Hepatocyte (in vitro differentiated cells): ENCODE measurements at places on chromosomes 4 and X. TPM values are rescaled to one million over a fixed set of nuclear protein-coding genes. Genes with fewer than 3 reads are reported as not detected.

DNA sequence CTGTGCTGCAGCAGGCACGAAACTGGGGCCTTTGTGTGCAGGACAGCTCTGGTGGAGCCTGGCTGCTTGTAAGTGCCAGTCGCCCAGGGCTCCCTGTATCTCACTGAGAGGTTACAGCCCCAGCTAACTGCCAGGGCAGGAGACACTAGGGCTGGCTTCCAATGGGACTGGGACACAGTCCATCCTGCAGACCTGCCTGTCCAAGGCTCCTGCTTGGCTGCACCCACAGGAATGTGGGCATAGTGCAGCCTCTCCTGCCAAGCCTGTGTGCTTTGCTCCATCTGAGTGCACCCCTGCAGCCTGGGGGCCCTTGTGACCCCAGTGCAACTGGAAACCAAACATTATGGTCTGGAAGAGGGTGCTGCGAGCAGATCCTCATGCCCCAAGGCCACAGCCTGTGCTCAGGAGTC, 144.0 kb downstream of the ADAM29 start:
- DNase-seq: no peak

GRCh38 chr4:17545374-17546140, 30.6 kb downstream of the CLRN2 start:
- no peak for DNase-seq

GRCh38 chr4:189988877-189989431, 38.1 kb downstream of the FRG2 start:
- no peak for DNase-seq

- DNase-seq: no peak
Observed at GRCh38 chr4:24768604-24769003, 26.8 kb upstream of the SOD3 start.

DNA sequence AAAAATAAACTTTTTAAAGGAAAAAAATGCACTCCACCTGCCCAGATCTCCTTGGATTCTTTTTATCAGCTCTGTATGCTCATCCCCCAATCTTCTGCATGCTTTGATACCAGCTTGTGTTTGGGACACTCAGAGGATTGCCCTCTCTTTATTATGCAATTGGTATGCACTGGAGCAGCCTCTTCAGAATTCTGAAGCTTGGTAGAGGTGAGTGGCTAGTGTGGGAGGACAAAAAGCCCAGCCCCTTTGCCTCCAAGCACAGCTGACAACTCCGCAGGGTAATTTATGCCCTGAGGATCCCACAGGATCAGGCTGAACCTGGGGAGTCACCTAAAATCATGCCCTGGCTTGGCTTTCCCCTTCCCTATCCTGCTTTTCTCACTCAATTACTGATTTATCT, 16.7 kb downstream of the IL21 start:
- DNase-seq: no peak

GRCh38 chrX:103608306-103608963, 672 bp downstream of the TCEAL3 start:
- no peak for DNase-seq

GRCh38 chrX:152899111-152899873, 1.4 kb downstream of the ZNF185 start:
- no peak for DNase-seq

DNA sequence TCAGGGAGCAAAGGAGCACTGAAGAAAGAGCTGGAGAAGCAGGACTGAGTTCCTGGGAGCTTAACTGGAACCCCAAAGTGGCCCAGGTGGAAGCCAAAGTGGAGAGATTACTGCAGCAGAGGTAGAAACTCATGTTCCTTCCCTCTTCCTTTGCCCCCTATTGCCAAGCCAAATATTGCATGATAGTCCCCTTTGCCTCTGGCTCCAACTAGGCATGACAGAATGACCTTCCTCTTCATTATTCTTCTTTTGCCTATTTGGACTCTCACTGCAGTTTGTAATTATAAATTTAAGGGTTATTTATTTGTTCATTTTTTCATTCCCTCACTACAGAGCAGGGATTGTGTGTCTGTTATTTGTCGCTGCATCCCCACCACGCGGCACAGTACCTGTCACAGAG, 22.1 kb upstream of the SPANXB1 start:
- no peak for DNase-seq

GRCh38 chr4:2790583-2791517, 2.0 kb upstream of the SH3BP2 start:
- DNase-seq: peak; percentile 5

DNA sequence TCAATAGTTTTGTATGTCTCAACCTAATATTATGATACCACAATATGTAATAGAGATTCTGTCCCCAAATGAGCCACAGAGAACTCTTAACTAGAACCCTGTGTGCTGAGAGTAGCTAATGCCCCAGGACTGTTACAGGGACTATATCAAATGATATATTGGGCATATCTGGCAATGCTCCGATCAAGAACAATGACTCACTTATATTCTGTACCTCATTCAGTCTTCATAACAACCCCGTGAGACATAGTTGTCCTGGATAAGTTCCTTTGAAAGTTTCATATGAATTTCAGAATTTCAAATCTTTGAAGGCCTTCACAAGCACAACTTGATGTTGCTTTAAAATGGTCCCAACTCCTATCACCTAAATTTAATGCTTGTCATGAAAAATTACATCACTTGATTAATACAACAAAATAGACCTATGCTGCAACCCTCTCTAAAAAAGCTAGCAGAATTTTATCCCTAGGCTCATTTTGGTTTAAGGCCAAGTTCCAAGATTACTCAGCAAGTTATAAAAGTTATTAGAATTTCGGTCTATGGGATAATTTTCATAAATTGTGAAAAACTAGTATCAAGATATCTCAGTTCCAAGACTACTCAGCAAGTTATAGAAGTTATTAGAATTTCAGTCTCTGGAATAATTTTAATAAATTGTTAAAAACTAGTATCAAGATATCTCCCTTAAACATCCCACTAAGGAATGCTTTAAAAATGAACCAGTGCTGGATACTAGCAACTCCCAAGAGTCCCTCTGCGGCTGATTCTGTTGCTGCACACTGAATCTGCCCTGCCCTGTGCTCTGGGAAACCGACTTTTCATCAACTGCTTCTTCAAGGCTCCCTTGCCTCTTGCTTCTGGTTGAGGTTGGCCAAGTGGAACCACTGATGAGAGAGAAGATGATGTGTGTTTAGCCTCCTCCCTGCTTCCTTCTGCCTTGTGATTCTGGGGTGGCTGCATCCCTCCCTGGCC, 6.0 kb upstream of the ANXA3 start:
- DNase-seq: no peak

- DNase-seq: no peak
Observed at GRCh38 chr4:48991357-48991756, 5.3 kb downstream of the CWH43 start.

- no peak for DNase-seq
Observed at GRCh38 chr4:165210566-165210965, 3.2 kb downstream of the KLHL2 start.

DNA sequence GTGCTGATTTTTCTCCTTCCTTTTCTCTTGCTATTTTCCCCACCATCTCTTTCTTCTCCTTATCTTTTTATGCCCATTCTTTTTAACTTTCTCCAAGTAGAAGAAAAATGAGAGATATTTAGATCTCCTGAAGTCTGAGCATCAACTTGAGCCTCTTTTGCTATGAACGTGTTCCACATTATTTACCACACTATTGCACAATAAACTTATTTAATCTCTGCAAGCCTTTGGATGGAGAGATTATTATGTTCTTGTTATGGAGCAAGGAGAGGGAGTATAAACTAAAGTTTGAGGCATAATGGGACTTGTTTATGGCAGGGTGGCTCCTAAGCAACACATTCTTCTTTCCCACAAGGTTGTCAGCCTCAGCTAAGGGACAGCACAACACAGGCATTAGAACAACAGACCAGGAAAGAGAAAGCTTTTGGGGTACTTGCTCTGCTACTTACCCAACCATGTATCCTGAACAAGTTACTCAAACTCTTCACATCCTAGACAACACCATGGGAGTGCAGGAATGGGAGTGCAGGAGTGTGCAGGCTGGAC, 365.5 kb upstream of the BOD1L1 start:
- no peak for DNase-seq

GRCh38 chr4:175234162-175234561, 316.0 kb downstream of the ADAM29 start:
- no peak for DNase-seq

DNA sequence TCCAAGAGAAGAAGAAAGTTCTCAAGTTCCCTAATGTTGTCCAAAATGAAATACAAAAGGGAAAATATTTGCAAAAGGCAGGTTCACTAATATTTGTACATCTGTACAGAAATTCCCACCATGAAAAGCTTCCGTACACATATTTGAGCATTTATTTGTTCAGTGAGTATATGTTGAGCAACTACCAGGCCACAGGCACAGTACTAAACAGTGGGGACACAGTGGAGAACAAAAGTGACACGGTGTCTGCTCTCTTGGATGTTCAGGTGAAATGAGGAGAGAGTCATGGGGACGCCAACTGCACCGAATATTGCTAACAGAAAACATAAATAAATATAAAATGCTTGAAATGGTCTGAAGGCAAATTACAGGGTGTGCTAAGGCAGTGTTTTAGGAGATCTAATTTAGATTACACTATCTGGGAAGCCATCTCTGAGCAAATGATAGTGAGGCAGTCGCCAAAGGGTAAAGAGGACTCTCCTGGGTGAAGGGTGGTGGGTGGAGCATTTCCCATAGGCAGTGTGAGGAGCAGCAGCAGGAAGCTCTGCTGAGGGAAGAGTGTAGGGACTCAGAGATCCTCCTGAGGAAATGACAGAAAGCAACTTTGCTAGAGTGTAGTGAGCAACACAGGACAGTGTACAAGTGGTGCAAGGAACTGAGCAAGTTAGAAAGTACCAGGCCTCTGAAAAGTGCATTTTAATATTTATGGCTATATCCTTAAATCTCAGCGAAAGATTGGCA, 375.2 kb downstream of the GALNTL6 start:
- DNase-seq: peak; percentile 12

Gene PRRG3
- 0.17 and 0.20 TPM in 2 replicates for total RNA-seq
